ENCODE measurements at places on chromosomes 7 and 10.

- no peak for DNase-seq
Observed at GRCh38 chr10:4280461-4281189, 495.6 kb upstream of the KLF6 start.

DNA sequence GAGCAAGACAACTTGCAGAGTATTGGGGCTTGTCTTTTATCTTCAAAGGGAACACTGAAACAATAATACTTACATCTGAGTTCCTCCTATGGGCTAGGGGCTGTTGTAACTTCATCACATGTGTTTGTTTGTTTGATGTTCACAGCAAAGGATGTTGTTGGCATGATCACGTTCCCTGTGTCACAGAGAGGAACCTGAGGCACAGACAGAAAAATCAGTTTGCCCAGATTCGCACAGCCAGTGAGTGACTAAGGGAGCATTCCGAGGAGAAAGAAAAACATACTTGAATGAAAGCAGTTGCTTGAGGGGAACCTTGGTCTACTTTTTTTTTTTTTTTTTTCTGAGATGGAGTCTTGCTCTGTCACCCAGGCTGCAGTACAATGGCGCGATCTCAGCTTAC lies 87.2 kb upstream of the PFKP start:
- DNase-seq: no peak

DNA sequence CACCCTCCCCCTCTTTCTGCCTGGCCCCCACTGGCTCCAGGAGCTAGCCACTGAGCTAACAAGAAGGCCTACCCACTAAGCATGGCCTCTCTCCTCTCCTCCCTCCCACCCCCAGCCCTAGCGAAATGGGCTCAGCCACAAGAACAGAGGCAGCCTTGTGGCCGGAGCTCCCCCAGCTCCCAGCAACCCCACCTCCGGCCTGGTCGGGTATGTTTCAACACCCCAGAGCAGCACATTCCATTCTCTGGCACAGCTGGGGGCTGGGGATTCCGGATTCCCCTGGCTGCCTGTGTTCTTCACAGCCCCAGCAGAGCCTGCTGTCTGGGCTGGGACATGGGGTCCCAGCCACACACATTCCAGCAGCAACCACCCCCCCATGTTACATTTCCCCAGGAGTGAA lies 9.0 kb downstream of the SFRP5 start:
- no peak for DNase-seq

DNA sequence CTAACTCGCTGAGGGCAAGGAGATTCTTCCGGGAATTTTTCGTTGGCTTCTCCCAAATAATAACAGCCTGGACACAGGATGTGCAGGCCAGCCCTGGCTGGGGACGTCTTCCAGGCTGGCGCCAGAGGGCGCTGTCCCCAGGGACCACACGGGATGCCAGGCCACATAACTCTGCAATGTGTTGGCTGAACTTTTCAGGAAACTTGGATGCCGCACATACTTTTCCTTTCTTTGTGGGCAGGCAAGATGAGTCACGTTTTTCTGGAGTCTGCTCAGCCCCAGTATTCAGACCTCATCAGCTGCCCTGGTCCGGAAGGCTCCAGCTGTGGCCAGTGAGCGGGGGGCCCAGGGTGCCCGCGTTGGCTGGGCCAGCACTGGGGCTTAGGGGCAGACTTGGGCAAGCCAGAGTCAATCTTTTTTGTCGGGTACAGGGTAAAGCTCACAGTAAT lies 122.7 kb downstream of the PRKAG2 start:
- peak; percentile 63 for DNase-seq

DNA sequence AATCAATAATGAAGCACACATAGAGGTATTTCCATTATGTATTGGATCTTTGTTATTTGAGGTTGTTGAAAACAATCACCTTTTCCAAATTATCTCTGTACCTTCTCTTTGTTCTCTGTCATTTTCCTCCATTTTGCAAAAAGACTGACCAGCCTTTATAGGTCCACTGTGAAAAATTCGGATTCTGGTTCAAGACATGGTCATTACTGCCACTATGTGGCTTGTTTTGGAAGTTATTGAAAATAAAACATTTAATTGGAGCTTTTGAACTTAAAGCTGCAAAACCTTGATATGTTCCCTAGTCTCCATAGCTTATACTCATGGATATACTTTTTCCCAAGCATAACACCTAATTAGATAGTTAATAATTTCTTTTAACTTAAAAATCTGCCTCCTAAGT lies 1094.4 kb downstream of the NRG3 start:
- DNase-seq: no peak

DNA sequence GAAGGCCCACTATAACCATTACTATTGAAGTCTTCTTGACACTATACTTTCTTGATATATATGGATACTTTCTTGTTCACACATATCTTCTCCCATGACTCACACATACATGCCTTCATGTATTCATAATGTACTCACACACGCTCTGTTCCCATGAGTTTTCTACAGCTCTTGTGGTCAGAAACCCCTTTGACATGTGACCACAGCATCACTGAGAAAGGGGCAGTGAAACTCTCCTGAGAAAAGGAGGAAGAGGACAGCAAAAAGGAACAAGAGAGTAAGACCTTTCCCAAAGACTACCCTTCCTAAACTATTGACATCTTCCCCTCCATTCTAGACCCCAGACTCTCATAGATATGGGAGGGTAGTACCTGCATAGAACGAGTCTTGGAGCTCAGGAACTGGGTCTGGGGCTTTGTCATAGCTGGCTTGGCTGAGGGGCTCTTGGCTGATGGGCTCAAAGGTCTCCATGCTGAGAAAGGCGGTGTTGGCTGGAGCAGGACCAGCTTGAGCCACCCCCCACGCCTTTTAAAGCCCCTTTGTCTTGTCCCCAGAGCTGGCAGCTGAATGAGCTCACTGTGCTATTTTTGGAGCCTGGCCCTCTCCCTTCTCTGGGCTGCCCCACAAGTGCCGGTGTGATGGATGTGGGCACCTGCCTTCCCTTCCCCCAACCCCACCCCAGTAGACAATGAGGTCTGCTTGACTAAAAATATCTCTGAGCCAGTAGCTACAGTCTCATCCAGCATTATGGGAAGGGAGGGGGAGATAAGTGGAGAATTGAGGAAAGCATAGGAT lies 5.1 kb downstream of the SYNPO2L start:
- DNase-seq: no peak

GRCh38 chr10:73060738-73061635 lies 35.7 kb downstream of the P4HA1 start:
- no peak for DNase-seq

DNA sequence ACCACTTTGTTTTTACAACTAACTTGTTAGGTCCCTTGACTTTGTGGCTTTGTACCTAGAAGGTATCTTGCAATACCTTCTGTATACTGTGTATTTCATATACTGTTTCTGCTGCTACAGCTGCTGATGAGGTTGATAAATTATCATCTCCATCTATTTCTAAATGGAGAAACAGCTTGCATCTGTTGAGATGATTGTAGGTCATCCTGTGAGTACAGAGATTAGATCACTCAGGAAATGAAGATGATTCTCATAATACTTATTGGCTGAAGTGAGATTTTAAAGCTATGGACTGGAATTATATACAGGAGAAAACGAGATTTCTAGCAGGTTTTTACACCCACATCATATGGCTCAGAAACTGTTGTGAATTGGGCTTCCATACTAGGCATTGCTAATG lies 280.5 kb downstream of the KCND2 start:
- no peak for DNase-seq

DNA sequence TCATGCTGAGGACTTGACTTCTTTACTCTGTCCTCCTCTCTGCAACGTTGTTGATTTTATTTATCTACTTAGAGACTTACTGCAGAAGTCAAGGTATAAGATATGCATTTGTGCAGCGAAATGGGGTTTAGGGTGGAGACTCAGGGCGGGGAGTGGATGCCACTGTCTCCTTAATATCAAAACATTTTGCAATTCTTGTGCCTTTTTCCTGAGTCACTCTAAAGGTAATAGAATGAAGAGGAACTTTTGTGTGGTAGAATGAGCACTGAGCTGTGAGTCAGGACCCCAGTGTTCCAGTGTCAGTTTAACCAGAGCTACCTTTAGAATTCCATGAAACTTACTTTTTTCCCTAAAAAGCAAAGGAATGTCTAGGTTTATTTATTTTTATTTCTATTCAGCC lies 78.2 kb downstream of the VTI1A start:
- no peak for DNase-seq

DNA sequence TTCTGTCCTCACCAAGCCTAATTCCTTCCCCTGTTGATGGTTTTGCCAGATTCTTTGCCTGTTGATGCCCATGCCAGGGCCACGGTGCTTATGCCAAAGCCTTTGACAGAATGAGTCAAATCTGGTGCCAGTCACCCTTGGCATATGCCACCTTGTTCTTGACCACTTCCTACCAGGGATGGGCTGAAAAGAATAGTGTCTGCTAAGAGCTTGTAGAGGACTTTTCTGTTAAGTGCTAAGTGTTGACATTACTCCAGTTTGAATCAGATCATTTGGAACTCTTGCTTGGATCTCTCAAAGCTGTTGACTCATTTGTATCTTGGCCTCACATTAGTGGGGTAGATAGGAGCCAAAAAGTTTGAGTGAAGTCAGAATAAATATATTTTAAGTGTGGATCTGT lies 661.2 kb downstream of the AUTS2 start:
- DNase-seq: no peak
